Aorta (tissue), 5 donors: ENCODE measurements at places on chromosomes 1 and 21.

DNA sequence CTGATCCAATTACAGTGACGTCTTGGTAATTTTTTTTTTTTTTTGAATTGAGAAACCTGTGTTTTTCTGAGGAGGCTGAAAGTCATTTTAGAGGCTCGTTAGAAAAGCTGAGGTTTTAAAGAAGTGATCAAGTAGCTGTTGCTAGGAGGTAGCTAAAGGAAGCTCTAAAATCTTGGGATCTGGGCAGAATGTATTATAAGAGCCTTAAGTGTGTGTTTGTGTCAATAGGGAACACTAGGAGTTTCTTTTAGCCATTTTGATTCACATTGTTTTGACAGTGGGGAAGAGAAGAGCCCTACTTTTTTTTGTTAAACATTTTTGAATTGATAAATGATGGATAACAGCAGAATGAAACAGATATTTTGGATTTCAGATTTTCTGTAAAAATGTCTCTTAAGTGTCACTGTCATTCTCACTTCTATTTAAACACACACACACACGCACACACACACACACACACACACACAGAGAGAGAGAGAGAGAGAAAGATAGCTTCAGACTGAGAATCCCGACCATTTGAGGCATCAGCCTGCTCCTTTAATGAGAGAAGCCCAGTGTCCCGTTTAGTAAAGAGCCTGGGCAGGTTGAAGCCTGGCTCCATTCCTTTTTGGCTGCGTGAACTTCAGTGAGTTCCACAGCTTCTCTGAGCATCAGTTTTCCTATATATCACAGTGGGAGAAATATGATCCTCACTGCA is 79.1 kb upstream of the GPR88 start:
- DNase-seq = no peak

DNA sequence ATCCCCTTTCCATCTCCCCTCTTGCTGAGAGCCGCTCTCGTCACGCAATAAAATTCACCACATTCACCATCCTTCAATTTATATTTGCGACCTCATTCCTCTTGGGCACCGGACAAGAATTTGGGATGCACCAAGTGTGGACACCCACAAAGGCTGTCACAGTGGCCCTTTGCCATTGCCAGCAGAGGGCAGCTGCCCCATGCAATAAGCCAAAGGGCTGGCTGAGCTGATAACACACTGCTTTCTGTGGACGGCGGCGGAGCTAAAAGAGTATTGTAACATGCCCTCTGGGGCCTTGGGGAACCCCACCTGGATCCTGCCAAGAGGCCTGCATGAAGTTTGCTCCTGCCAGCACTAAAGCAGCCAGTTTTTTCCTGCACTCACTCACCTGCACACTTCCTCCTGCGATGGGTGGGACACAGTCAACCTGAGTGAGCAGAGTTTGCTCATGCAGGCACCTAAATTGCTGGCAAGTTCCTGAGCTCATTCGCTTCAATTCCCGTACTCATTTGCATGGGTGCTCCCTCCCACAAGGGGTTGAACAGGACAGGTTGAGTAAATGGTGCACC is 792.3 kb upstream of the ADAMTS5 start:
- DNase-seq = peak; percentile 72

- DNase-seq = no peak
These were observed 105.3 kb downstream of the PGBD5 start for GRCh38 chr1:230320804-230321203.

DNA sequence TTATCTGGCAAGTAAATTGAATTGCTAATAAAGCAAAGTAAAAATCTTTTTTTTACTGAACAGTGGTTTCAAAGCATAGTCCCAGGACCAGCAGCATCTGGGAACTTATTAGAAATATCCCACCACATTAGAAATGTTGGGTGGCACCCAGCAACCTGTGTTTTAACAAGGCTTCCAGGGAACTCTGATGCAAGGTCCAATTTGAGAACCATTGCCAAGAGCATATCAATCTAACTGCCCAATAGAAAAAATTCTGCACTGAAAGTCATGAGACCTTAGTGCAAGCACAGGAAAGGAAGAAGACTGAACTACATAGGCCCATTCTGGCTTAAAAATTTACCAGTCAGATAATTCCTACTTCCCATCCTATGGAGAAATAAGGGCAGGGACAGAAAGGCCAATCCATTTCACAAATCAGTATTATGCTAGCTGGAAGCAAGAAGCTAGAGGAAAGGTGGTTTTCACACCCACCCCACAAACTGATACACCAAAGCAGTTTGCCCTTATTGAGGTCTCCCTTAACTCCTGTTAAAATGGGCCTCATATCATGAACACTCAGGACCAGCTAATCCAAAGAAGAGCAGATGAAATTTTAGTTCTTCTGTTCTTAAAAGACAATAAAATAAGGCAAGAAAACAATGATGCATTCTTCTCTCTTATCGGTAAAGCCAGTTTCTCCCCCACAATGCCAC is 17.5 kb upstream of the C1orf105 start:
- DNase-seq = no peak

- DNase-seq = no peak
These were observed 23.7 kb downstream of the CAMK1G start for GRCh38 chr1:209607102-209607794.

DNA sequence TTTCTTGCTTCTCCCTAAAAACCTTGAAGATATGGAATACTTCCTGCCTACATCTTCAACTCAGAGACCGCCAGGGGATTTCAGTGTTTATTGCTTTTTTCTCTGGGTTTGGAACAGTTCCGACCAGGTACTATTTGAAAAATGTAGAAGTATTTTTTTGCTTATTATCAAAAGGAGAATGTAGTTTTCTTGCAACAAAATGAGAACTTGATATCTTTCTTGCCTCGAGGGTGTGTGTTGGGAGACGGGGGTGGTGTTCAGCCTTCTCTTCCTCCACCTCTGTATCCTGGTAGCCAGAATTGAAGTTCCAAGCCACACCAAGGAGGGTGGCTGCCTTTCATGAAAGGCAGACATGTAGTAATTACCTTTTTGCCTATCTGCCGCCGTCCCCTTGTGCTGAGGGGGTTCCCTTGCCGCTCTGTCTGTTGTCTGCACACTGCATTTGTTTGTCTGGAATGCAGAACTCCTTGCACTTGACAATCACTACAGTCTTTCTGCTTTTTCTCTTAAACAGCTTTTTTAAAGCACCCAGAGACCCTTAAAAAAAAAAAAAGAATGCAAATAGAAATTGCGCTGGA is 212.1 kb downstream of the PBX1 start:
- no peak for DNase-seq

- DNase-seq = no peak
These were observed 68.8 kb downstream of the RPS6KC1 start for GRCh38 chr1:213119794-213120193.

GRCh38 chr1:48617252-48617651 is 145.2 kb upstream of the SPATA6 start:
- DNase-seq = no peak

DNA sequence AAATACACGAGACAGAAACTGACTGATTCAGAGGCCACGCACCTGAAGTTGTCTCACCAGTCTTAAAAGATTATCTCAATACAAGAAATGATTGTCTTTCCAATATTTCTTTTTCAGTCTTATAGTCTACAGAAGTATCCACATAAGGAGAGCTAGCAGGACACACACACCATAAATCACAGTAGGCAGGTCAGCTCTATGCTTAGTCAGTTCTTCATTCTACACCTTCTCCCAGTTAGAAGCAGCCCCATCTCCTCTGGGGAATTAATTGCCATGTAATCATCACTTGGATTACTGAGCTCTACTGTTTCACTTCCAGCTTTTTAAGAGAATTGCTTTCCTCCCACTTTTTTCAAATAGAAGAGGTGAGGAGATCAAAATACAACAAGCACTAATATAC is 59.6 kb downstream of the SMYD3 start:
- no peak for DNase-seq

GRCh38 chr1:232452736-232453440 is 177.0 kb downstream of the SIPA1L2 start:
- DNase-seq = no peak

DNA sequence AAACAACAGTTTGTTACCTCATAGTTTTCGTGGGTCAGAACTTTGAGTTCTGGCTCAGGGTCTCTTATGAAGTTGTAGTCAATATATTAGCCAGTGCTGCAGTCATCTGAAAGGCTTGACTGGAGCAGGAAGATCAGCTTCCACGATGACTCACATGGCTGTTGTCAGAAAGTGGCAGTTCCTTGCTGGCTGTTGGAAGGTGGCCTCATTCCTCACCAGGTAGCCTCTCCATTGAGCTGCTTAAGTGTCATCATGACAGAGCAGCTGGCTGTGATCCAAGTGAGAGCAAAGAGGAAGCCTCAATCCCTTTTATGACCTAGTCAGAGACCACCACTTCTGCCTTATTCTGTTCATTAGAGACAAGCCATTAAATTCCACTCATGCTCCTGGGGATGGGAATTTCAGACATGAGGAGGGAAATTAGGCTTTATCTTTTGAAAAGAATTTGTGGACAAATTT is 5.6 kb downstream of the OSBPL9 start:
- DNase-seq = peak; percentile 61

- no peak for DNase-seq
These were observed 737.1 kb downstream of the PTPRU start for GRCh38 chr1:29973406-29973805.

DNA sequence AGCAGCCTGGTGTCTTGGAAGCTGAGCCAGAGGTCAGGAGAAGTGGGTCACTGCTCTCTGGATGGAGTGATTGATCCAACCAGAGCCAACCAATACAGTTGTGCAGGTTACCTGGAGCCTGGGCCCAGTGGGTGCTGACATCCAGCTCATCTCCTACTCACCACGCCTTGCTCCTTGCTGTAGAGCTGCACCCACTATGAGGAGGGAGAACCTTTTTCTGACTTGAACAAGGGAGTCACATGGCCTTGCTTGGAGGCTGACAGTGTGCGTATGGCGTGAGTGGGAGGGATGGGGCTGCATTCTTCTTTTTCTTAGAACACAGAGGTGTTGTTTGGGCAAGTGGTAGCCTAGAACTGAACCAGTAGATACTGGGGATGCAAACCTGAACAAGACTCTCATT is 201.1 kb upstream of the LMO4 start:
- no peak for DNase-seq

DNA sequence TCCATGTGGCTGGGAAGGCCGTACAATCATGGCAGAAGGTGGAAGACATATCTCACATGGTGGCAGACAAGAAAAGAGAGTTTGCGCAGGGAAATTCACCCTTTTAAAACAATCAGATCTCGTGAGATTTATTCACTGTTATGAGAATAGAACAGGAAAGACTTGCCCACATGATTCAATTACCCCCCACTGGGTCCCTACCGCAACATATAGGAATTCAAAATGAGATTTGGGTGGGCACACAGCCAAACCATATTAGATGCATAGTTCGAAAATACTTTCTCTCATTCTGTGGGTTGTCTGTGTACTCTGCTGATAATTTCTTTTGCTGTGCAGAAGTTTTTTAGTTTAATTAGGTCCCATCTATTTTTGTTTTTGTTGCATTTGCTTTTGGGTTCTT is 990.3 kb downstream of the PLA2G4A start:
- no peak for DNase-seq

- no peak for DNase-seq
These were observed 48.1 kb downstream of the STYXL2 start for GRCh38 chr1:167141963-167142362.

- DNase-seq = no peak
These were observed 10.6 kb downstream of the G0S2 start for GRCh38 chr1:209685821-209686220.

DNA sequence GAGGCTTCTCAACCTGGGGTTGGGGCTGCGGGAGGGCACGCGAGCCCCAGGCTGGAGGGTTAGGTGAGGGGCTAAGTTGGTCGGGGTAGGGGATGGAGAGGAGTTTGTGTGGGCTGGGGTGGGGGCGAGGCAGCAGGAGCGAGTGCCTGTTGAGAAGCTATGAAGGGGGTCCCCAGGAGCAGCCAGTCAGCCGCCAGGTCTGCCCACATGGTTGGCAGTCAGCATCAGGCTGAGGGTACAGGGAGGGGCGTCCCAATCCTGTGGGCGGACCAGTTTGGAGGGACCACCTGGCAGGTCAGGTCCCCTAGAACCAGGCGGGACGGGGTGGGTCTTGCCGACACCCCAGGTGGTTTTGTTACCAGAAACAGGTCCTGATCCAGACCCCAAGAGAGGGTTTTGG is 400 bp upstream of the TRIM17 start:
- peak; percentile 59 for DNase-seq

GRCh38 chr1:189941922-189942321 is 535.7 kb downstream of the BRINP3 start:
- DNase-seq = no peak

DNA sequence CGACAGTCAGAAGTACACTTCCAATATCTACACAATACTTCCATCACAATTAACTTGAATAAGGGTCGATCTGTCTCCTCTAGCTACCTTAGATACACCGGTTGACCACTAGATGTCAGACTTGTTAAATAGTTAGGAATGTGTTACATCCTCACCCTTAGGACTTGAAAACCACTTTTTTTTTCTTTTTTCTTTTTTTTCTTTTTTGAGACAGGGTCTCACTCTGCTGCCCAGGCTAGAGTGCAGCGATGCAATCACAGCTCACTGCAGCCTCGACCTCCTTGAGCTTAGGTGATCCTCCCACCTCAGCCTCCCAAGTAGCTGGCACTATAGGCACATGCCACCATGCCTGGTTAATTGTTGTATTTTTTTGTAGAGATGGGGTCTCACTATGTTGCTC is 120.4 kb upstream of the GREM2 start:
- DNase-seq = no peak

- DNase-seq = no peak
These were observed 4.1 kb downstream of the SPATC1L start for GRCh38 chr21:46180079-46180722.

- no peak for DNase-seq
These were observed 467.5 kb downstream of the SMYD3 start for GRCh38 chr1:246039584-246039983.

GRCh38 chr1:164589408-164589807 is 30.4 kb downstream of the PBX1 start:
- no peak for DNase-seq

DNA sequence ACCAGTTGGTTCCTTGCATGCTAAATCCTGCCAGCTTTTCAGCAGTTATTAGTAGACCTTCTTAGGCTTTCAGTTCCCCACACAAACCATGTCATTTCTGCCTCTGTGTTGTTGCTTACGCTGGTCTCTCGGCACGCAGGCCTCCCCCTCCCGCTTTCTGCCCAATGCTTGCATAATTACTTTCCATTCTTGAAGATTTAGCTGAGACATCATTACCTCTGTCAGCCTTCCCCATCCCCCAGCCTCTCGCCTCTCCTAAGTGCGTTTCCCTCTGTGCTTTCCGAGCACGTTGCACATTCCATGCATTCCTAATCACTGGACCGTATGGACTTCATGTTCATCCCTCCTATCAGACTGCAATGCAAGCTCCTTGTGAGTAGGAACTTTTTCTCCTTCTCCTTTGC is 26.8 kb downstream of the TSHB start:
- DNase-seq = no peak
